Stimulated activated CD8-positive, alpha-beta memory T cell treated with anti-CD3 and anti-CD28 coated beads, Interleukin-4, amount 100 ng/mL, for 48 hours (primary cell): ENCODE measurements at places on chromosomes 7 and 10.

DNA sequence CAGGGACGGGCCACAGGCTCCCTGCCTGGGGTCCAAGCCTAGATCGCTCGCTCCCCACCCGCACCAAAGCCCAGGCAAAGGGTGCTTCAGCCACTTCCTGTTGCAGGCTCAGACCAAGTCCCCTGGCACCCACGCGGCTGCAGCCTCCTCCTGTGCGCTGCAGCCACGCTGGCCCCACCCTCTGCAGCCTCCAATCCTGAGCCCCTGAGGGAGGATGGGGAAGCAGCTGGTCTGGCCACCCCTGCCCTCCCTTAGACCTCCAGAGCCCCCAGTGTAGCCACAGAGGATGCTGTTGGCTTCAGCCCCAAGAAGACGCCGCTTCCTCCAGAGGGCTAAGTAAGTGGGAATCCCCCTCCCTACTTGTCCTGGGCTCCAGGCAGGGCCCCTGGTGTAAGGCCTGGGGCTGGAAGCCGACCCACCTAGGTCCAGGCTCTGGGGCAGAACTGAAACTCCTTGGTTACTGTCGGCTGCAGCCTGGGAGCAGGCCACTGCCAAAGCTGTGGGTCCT, 9.4 kb downstream of the LIMK1 start:
- DNase-seq, result no peak

DNA sequence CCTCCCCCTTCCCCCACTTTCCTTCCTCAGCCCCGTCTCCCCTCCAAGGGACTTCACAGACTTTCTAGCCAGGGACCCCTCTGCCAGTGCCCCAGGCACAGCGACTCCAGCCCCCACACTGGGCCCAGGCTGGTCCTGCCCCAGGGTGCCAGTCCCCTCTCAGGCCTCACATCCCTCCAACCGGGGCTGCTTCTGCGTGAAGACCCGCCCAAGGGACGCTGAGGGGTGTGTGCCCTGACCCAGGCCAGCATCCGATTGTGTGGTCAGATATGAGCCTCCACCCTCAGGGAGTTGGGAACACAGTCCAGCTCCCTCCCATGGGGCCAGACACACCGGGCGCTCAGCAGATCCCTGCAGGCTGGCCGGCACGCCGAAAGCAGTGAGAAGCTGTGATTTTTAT, 97.0 kb downstream of the MICALL2 start:
- DNase-seq, result no peak

DNA sequence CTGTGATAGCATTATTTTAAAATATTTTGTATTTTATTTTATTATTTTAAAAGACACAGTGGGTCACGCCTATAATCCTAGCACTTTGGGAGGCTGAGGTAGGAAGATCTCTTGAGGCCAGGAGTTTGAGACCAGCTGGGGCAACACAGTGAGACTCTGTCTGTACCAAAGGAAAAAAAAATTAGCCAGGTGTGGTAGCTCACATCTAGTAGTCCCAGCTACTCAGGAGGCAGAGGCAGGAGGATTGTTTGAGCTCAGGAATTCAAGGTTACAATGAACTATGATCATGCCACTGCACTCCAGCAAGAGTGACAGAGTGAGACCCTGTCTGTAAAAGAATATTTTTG, 37.1 kb downstream of the FBXL13 start:
- DNase-seq, result no peak

- no peak for DNase-seq
These were observed 4.8 kb upstream of the RAPGEF5 start for GRCh38 chr7:22361795-22362194.
